Germinal center (tissue), 1 donor: ENCODE measurements at places on chromosomes 5 and 9.

DNA sequence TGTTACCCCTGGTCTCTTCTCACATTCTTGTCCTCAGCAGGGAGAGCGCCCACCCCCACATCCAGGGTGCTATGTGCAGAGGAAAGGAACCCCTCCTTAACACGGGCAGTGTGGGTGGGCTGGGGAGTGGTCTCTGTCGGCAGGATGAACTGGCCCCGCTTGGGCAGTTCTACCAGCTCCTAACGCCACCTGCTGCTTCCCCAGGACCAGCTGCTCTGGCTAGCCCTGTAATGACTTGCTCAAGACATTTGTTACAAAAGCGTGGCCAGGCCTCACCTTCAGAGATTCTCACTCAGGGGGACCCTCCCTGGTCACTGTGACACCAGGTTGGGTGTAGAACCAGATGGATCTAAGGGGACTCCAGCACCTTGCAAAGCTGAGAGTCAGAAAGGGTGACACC, 82.4 kb downstream of the HMCN2 start:
- no peak for DNase-seq

GRCh38 chr5:176740702-176741496, 69.5 kb upstream of the UNC5A start:
- DNase-seq: no peak

DNA sequence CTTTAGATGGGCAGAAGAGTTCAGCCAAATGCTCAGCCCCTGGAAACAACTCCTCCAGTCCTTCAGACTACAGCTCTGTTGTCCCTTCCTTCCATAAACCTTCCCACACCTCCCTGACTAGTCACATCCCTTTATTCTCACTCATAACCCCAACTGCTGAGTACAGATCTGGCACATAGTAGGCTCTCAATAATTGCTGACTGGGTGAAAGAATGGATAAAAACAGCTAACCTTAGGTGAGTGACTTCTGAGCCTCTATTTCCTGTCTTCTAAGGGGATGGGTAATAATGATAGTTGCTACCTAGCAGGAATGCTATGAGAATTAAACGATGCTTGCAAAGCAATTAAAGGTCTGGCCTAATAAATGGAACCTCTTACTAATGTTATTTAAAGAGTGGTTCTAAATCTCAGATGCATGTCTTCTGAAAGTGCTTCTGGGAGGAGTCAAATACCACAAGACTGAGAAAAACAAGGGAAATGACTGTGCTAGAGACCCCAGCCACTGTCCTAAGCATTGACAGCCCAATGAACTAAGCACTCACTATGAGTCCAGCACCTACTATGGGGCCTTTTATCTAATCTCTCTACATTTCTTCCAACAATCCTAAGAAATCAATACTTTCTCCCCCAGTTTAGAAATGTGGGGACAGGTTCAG, 2.5 kb upstream of the NR6A1 start:
- no peak for DNase-seq

DNA sequence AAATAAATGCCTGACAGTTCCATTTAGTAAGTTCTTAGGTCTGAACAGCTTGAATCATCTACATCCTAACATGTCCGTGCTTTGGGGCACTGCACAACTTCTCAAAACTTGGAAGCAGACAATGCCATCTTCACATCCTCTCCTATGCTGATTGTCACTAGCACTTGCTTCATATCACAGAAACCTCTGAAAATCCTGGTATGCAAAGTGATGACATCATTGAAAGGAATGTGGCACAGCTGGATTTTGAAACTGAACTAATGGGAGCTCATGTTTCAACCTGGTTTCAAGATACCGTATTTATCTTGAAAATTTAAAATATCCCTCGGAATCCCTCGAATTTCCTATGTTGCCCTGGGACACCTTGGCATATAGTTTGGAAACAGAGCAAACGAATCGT, 490.2 kb upstream of the DAP start:
- DNase-seq: no peak

DNA sequence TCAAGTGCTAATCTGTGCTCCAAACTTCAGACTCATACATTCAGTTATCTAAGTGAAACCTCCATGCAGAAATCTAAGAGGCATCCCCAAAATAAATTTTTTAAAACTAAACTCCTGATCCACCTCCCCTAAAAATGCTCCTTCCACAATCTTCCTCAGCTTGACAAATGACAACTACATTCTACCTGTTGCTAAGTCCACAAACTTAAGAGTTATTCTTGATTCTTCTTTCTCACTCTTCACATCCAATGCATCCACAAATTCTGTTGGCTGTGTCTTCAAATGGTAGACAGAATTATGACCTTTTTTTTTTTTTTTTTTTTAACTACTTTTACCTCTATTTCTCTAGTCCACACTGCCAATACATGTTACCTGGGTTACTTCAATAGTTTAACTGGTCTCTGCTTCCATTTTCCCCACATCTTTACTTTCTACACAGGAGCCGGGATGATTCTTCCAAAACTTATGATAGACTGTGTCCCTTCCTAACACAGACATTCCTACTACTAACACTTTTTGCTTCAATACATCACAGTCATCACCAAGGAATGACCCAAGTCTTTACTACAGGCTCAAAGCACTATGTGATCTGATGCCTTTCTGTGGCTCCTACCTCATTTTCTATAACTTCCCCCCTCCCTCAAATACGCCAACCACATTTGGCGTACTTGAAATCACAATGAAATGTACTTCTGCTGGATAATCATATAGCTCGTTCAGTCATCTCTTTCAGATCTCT, 143.6 kb downstream of the PDE4D start:
- DNase-seq: no peak

DNA sequence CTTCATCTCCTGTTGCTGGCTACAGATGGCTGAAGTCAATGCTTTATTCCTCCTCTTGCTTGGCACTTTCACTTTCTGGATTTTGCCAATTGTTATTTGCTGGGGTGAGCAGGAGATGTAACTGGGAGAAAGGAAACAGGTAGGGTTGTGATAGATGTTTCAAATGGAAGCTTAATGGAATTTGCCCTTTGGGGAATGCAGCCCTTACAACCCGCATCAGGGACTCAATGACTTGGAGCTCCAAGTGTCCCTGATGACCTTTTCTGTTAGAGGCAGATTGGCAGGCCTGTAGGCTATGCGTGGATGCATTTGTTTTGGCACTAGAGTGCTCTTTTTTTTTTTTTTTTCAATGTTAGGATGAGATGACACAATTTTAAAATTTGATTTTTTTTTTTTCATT, 219.9 kb upstream of the GLRA1 start:
- DNase-seq: no peak

GRCh38 chr5:178564811-178565550, 25.2 kb downstream of the COL23A1 start:
- DNase-seq: no peak
